ENCODE measurements at places on chromosomes 5 and 9.

DNA sequence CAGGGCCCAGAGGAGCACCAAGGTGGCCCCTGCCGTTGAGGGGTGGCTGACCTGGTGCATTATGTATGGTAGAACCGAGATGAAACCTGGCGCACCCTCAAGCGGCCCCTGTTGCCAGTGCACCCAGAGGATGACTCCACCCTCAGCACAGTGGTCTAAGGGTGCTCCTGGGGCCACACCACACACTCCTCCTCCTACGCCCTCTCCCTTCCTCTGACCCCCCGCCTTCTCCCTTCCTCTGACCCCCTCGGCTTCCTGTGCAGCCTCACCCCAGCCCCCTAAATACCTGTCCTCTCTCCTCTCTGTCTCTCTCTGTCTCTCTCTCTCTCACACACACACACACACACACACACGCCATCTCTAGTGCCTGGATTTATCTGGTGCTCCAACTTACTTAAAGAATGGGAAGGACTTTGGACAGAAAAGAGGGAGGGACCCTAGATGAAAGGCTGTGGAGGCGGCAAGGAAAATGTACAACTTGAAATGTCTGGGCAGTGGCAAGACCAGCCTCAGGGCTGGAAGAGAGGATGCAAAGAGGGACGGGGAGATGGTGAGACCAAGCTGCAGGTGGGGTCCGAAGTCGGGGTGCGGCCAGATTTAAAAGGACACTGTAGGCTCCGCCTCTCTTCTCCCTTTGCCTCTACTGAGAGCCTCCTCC lies 18.2 kb upstream of the SLC30A5 start:
- DNase-seq, result no peak

DNA sequence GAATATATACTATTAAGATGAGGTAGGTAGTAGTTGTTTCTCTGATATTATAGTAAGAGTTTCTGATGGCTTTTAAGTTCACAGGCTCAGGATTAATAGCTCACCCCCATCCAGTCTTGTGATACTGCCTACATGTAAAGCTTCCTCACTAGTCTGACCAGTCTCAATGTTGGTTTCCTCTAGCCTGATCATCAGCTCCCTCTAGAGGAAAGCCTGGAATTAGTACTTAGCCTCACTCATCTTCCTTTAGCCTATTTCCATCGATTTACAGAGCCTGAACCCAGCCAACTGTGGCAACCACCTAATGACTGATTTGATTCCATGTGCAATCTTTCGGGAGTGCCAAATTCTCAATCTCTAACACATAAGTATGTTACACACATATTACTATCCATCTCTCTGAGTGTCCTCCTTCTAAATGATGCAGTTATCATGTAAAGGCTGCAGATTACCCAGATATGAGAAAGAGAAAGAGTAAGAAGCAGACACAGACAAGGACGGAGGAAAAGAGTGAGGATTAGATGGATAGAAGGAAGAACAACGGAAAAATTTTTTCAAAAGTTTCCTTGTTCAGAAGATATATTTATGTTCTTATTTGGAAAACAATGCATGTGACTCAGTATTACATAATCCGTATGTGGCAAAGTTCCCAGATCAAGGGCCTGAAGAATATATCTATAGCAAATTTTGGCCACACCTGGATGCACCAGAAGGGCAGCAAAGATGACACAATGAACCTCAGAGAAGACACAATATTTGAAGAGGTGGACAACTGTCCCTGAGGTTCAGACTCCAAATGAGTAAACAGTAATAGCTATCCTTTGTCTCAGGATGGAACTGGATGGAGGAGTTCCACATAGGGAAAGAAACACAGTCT lies 333.7 kb downstream of the ELAVL2 start:
- DNase-seq, result peak; percentile 18

- DNase-seq, result peak; percentile 13
Observed at GRCh38 chr5:110865400-110866094, 126.7 kb downstream of the SLC25A46 start.

DNA sequence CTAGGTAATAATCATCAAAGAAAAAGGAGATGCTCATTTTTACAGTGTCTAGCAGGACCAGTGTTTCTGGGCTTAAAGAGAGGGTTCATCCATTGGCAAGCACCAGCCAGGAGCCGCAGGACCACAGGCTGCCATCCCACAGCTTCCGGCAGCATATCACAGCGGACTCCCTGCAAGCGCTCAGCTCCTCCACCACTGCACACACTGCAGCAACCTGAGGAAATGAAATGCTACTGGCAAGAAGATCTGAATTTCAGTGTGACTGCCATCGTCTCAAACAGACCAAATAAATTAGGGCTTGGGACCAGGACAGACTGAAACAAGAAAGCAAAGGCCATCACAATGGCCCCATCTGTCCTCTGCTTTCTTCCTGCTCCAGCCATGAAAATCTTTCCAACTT lies 114.2 kb downstream of the TTC39B start:
- DNase-seq, result no peak

- peak; percentile 95 for DNase-seq
Observed at GRCh38 chr5:181187500-181188213, 17.3 kb downstream of the TRIM7 start.

DNA sequence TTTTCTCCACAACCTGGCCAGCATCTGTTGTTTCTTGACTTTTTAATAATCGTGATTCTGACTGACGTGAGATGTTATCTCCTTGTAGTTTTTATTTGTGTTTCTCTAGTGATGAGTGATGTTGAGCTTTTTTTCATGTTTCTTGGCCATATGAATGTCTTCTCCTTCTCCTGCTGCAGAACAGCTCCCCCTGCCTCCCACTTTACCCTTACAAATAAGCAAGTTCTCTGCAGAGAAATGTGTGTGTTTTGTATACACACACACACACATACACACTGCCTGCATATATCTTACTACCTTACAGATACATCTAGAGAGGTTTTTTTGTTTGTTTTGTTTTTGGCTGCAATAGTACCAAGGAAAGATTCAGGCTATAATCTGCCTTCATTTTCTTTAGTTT lies 88.7 kb upstream of the PHF24 start:
- no peak for DNase-seq

DNA sequence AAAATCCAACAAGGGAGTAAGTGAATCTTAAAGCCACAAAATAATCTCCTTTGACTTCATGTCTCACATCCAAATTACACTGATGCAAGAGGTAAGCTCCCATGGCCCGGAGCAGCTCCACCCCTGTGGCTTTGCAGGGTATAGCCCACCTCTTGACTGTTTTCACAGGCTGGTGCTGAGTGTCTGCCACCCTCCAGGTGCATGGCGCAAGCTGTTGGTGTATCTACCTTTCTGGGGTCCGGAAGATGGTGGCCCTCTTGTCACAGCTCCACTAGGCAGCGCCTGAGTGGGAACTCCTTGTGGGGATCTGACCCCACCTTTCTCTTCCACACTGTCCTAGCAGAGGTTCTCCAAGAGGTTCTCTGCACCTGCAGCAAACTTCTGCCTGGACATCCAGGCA lies 1051.1 kb upstream of the CDH6 start:
- no peak for DNase-seq

- DNase-seq, result peak; percentile 27
Observed at GRCh38 chr5:137778772-137779564, 24.8 kb upstream of the HNRNPA0 start.

Measured in Panc1 (cell line).